NCI-H2029 (cell line): ENCODE measurements at places on chromosomes 2 and 18.

GRCh38 chr2:198004173-198004572 is 199.8 kb downstream of the PLCL1 start:
- DNase-seq, result no peak

DNA sequence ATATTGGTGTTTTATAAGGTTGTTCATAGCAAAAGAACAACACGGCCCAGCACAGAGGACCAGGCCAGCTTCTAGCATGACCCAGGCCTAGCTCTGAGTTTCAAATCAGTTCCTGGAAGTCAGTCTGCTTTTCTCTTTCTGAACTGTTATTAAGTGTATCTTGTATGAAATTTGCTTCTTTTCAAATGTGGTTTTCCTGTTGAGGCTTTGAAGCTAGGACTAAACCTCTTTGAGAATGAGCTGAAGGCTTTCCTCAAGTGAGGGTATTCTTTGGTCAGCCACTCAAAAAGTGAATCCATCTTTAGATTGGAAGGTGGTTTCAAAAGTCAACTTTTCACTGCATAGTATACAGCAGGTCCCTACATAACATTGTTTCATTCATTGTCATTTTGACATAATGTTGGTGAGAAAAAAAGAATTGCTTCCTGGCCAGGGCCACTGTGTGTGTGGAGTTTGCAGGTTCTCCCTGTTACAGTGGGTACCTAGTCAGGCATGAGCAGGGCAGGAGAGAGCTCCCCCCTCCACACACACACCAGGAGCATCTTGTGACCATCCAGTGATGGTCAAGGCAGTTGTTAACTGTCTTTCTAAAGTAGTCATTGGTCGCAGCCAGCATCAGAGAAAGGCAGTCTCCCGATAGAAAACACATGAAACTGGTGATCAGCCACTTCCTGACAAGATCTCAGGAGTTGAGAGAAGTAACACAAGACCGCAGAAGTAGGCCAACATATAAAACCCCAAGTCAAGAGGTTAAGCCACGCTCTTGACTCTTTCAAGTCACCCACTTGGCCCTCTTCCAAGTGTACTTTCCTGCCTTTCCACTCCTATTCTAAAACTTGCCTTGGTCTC is 6.7 kb upstream of the ACAA2 start:
- DNase-seq, result no peak

GRCh38 chr2:28038722-28039121 is 148.2 kb downstream of the BABAM2 start:
- no peak for DNase-seq

GRCh38 chr18:7871560-7872456 is 304.7 kb downstream of the PTPRM start:
- DNase-seq, result no peak

DNA sequence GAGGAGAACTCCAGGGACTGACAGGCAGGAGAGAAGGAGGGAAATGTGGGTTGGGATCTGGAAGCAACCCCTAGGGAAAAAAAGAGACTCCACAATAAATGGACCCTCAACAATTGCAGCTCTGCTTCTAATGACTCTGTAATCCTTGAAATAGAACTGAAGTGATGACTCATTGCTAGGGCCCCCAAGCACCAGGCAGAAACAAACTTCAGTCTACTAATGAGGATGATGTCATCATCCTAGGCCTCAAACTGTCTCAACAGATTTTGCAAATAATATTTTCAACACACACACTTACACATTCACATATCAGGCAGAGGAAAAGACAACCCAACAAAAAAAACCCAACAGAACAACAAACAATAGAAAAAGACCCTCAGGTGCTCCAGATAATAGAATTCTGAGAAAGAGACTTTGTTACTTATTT is 143.3 kb downstream of the HDAC4 start:
- DNase-seq, result no peak

- DNase-seq, result no peak
Measured at GRCh38 chr2:241540401-241540770, 18.2 kb upstream of the BOK start.

GRCh38 chr18:13380691-13381070 is 162.1 kb downstream of the LDLRAD4 start:
- no peak for DNase-seq

DNA sequence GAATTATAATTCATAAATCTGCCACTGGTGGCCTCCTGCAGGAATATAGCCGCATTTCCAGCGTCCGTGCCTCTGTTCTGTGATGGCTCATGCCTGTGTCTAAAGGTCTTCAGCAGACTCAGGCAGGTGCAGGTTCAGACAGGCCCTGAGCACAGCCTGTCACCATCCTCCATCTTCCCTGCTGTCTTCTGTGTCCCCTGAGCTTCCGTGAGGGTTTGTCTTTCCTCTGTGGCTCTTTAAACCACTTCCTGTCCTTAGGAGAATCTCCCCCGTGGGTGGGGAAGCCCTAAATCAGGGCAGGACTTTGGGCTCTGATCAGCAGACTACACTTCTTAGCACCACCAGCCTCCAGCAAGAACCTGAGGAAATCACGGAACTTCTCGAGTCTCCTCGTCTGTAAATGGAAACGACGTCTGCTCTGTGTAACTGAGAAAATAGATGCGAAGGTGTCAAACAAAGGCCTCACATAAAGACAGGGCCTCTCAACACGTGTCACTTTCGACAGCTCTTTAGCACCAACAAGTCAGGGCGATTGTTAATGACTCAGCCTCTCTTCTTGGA is 24.1 kb upstream of the NFATC1 start:
- no peak for DNase-seq

DNA sequence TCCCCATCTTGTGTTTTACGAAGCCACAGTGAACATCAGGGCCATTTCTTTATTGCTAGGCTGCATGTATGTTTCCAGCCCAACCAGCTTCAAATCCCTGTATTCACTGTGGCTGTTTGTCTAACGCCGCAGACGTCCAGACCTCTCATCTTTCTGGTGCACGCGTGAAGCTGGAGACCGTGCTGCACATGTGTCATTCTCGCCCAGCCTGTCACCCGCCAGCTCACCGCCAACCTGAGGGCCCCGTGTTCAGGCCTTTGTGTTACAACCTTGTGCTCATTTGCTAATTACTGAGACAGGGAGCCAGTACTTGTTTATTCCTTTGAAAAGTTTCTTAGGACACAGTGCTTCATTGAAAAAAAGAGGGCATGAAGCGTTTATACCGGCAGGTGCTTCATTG is 21.4 kb downstream of the SALL3 start:
- DNase-seq, result no peak

GRCh38 chr2:122737429-122738077 is 982.1 kb downstream of the TSN start:
- DNase-seq, result no peak

DNA sequence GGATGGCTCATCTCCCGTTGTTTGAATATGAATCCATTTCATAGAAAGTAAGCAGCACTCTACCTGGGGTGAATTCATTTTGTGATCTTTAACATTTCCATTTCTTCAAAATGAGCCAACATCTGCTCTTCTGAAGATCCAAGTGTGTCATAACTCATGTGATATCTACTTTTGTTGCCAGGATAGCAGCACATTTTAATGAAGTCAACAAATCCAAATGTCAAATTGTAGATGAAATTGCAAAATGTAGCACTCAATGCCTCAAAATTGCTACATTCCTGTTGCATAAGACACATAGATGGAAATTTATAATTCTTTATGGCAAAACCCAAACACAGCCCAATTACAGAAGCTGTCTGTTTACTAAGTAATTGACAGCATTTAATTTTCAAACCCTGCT is 360.7 kb downstream of the TMX3 start:
- DNase-seq, result no peak

DNA sequence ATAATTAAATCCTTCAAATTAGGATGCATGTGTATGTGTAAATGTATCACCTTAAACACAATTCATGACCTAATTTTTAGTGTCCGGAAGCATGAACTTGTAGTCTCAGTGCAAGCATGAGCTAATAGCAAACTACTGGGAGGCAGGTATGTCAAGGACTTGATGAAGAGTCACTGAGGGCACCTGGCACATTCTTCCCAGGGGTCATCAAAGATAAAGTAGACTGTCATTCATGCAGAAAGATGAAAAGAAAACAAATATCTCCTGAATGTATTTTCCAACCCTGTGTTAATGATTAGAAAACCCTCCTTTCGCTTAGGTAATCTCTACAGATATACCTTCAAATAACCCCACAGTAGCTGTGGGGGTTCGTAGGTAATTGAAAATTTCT is 234.9 kb downstream of the SOCS6 start:
- DNase-seq, result no peak

GRCh38 chr2:218342837-218343236 is 13.8 kb upstream of the CATIP start:
- no peak for DNase-seq

- DNase-seq, result no peak
Measured at GRCh38 chr2:29744976-29745375, 176.4 kb downstream of the ALK start.

GRCh38 chr18:51578406-51578980 is 381.0 kb upstream of the MEX3C start:
- DNase-seq, result no peak

DNA sequence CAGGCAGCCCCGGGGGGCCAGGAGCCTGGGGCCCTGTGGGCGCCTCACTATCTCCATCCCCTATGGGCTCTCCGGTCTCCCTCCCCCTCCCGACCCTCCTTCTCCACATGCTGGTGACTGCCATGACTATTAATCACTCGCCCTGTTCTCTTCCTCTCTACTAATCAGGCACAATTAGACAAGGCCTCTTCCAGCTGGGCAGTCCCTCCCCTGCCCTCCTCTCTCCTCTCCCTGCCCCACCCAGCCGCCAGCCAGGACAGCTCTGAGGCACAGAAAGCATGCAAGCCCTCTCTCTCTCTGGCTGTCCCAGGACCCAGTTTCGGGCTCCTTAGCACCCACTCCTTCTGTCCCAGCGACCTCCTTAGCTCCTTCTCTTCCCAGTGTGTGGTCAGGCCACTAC is 5.8 kb downstream of the ASIC4 start:
- no peak for DNase-seq

- DNase-seq, result no peak
Measured at GRCh38 chr2:69238449-69239031, 148.5 kb downstream of the GFPT1 start.

- DNase-seq, result no peak
Measured at GRCh38 chr2:132780651-132781050, 110.6 kb upstream of the LYPD1 start.

- no peak for DNase-seq
Measured at GRCh38 chr2:182584462-182584861, 131.6 kb upstream of the DNAJC10 start.

- no peak for DNase-seq
Measured at GRCh38 chr18:44781886-44782285, 101.2 kb downstream of the SETBP1 start.

- DNase-seq, result no peak
Measured at GRCh38 chr2:95700519-95700918, 108.7 kb downstream of the TRIM43 start.

- DNase-seq, result no peak
Measured at GRCh38 chr18:68454511-68455228, 260.2 kb downstream of the TMX3 start.

- DNase-seq, result peak; percentile 27
Measured at GRCh38 chr2:3606370-3607201, 11.7 kb downstream of the COLEC11 start.

DNA sequence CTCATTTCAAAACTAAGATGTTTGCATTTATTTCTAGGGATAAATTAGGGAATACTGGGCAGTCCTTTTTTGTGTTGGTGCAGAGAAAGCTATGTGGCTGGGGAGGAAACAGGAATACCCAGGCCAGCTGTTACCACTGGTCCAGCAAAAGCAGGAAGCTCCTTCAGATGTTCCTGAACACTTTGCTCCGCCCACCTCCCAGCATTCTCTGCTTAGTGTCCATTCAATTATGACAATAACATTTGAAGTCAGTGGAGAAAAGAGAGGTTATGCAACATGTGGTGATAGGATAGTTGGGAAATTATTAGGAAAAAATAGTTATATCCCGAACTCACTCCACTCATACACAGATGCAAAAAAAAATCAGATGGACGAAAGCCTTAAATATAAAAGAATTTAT is 22.1 kb upstream of the ARPC2 start:
- DNase-seq, result no peak

DNA sequence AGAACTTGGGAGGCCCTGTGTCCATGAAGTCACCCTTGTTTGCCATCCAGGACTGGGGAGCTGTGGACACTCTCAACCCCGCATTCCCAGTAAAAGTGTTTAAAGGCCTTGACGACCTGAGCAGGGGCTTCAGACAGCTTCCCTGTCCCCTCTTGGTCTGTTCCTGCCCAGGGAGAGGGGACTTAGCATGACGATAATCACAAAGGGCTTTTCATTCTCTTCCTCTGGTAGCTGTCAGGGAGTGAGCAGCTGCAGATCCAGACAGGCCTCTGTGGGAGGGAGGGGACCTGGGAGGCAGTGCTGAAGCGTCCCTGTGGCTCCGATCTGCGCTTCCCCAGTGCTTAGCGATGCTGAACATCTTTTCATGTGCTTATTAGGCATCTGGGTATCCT is 77.8 kb upstream of the HS6ST1 start:
- DNase-seq, result no peak

DNA sequence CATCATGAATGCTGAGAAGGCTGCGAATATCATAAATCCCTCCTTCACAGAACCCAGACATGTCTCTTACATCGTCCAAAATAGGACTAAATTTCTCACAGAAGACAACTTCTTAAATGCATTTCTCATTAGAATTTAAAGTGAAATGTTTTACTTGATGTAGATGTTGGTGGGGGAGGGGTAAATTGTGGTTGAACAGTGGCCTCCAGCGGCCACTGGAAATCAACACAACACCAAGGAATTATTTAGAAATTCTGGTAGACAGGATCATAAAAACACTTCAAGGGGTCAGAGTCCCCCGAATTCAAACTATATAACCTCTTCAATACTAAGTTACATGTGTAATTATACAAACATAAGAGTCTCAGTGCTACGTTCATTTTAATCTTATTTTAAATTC is 135.9 kb downstream of the ABCA12 start:
- DNase-seq, result peak; percentile 29

GRCh38 chr2:238565031-238565430 is 138.3 kb downstream of the ASB1 start:
- DNase-seq, result no peak

- DNase-seq, result no peak
Measured at GRCh38 chr2:146287281-146287680, 1557.5 kb upstream of the ACVR2A start.

DNA sequence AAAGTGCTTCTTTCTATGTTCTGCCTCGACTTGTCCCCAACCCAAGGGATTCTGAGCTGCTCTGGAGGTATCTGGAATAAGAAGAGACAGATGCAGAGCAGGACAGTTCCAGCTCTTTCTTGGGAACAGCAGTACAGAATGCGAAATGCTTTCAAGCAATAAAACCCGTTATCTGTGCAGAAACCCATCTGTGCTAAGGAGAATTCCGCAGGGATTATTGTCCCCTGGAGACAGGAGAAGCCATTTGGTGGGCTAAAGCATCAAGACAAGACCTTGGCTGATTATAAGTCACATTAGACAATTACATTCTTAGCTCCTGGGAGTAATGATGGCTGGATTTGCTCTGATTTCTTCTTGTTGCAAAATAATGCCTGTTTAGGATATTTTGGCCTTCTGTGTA is 185.4 kb upstream of the GLI2 start:
- DNase-seq, result no peak
